ENCODE measurements at places on chromosomes 3 and 15.

DNA sequence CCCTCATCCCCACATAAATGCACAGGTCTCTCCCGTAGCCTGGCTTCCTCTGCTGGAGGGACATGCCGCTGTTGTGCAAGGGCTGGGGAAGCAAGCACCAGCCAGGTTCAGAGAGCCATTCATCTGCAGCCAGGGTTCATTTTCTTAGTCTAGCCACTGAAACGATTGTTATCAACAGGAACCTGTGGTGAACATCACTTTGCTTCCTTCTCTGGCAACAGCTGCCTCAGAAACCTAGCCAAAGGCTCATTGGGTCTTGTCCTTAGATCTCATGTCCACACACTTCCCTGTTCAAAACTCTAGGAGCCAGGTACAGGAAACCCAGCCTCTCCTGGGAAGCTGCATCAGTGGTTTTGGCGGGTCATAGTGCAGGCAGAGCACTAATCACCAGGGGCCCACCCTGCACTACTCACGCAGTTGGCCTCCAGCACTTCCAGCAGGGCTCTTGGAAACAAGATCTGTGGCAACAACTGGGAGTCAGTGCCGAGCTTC, 47.0 kb downstream of the OXNAD1 start:
- no peak for DNase-seq

DNA sequence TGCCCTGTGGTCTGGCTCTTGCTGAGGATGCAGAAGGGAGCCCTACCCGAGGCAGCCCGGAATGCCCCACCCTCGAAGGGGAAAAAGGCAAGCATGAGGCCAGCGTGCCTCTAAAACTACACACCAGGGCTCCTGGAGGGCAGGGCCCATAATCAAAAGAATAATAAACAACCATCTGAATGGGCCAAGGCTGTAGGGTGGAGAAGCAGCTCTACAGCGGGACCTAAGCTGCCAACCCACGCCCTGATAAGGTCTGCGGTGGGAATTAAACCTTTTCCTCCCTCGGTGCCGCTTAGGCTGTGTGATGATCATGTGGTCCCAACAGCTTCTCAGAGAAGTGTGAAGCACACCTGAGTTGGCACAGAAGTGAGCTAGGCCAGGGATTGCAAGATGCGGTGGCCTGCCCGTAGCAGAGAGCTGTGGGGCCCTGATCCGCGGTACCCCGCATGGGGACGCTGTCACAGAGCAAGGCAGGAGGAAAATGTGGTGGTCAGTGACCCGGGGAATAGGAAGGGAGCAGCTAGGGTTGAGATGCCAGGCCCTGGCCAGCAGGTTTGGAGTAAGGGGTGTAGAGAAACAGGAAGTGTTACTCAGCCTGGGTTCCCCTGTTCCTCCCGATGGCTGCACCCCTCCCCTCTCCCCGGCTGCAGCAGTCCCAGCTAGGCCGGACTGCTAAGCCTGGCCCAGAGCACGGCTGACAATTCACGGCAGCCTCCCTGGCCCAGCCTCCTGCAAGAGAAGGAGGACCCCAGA, 1.1 kb upstream of the C15orf62 start:
- DNase-seq: no peak

DNA sequence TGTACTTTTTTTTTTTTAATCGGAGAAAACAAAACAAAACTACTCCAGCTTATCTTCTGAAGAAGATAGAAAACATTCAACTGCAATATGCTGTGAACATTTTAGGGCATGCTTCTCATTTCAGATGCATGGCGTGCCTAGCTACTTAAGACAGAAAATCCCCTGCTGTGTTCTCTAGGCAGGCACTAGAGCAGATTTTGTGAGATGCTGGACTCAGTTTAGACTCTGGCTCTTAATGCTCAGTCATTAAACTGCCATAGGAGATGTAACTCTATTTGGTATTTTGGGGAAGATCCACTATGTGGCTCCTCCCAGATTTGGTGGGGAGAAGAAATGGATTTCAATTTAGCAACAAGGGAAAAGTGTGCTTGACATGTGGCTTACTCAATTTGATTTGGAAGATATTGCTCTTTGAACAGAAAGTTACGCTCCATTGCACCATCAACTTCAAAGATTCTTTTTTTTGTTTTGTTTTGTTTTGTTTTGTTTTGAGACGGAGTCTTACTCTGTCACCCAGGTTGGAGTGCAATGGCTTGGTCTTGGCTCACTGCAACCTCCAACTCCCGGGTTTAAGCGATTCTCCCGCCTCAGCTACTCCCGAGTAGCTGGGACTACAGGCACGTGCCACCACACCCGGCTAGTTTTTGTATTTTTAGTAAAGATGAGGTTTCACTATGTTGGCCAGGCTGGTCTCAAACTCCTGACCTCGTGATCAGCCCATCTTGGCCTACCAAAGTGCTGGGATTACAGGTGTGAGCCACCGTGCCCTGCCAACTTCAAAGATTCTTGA, 62.0 kb upstream of the LEKR1 start:
- no peak for DNase-seq

- DNase-seq: no peak
These were observed 48.2 kb downstream of the MAP3K13 start for GRCh38 chr3:185411133-185411532.

- no peak for DNase-seq
These were observed 598.3 kb upstream of the ZNF385D start for GRCh38 chr3:22349215-22349851.

DNA sequence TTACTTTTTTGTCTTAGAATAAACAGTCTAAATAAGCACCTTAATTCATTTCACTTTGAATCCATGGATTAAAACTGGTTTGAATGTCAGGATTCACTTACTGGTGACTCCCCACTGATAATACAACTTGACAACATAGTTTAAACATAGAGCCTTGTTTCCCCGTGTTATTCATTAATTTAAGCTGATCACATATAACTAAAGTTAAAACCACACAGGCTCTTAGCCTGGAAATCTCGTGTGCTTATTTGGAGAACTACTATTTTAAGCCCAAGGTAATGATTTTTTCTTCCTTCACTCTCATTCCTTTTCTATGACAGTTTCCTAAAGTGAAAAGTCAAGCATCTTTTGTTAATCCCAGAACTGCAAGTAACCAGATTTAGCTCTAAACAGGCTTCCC, 64.2 kb downstream of the HACD2 start:
- no peak for DNase-seq

GRCh38 chr15:29039466-29040369, 153.9 kb downstream of the APBA2 start:
- DNase-seq: no peak

DNA sequence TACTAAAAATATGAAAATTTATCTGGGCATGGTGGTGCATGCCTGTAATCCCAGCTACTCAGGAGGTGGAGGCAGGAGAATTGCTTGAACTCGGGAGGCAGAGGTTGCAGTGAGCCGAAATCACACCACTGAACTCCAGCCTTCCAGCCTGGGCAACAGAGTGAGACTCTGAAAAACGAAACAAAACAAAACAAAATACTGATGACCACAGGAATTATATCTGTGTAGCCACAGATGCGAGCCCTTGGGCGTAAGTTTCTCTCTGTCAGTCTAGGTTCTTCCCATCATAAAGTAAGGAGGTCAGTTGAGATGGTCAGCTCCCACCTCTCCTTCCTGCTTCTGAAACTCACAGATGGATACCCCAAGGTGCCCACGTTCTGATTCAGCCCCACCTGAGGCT, 37.7 kb upstream of the CFAP161 start:
- DNase-seq: no peak

GRCh38 chr3:46298871-46299607, 54.9 kb upstream of the CCR2 start:
- DNase-seq: no peak

DNA sequence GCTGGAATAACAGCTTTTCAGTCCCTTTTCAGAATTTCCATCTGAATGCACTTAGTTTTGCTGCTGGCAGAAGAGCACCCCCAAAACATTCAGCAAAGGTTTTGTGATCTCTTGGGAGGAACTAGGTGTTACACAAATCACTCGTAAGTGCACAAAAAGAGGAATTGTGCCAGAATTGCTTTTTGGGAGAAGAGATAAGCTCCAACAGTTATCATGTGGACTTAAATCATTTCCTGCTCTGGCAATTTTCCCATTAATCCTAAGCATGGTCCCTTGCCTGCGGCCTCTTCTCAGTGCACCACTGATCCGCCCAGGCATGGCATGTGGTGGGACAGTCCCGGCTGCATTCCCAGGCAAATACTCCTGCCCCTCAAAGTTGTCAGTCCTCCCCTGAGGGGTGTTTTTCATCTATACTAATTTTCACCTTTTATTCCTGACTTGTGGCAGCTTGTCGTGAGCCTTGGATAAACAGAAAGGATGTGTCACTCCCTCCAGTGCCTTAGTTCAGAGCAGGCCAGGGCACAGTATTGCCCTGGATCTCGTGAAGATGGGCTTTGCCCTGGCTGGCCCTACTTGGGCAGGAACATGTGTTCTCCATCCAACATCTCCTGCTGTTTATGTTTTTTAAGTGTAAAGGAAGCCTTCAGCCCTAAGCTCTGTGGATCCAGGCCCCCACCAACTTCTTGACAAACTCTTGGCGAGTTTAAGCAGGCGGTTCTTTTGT, 44.6 kb upstream of the VILL start:
- no peak for DNase-seq

DNA sequence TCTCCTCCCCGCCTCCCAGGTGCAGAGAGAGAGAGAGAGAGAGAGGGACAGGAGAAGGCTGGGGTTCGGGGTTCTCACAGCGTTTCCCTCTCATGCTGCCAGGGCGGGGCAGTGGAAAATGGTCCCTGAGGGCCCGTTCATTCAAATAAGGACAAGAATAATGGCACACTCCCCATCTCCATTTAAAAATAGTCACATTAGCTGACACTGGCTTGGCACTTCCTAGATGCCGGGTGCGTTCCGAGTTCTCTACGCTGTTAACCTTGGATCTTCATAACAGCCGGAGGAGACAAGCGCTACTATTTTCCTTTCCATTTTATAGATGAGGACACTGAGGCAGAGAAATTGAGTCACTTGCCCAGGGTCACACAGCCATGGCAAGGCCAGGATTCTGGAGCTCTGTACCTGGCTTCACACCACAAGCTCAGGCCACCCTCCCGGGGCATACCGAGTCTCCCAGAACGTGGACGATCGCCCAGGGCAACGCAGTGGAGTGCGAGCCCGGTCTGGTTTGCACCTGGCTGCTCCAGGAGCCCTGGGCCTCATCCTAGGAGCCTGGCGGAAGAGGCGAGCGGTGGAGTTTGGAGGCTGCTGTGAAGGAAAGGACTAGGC, 608 bp upstream of the SLC6A6 start:
- DNase-seq: no peak

GRCh38 chr3:15797642-15798303, at the start of gene ANKRD28:
ANKRD28 (minus strand) TSS chr3:15797979; CDS start chr3:15796521, 1,458 bp downstream.
- peak; percentile 14 for DNase-seq

GRCh38 chr3:105715372-105715771, 153.4 kb downstream of the CBLB start:
- no peak for DNase-seq

GRCh38 chr3:12352253-12352652, 63.4 kb downstream of the PPARG start:
- no peak for DNase-seq

DNA sequence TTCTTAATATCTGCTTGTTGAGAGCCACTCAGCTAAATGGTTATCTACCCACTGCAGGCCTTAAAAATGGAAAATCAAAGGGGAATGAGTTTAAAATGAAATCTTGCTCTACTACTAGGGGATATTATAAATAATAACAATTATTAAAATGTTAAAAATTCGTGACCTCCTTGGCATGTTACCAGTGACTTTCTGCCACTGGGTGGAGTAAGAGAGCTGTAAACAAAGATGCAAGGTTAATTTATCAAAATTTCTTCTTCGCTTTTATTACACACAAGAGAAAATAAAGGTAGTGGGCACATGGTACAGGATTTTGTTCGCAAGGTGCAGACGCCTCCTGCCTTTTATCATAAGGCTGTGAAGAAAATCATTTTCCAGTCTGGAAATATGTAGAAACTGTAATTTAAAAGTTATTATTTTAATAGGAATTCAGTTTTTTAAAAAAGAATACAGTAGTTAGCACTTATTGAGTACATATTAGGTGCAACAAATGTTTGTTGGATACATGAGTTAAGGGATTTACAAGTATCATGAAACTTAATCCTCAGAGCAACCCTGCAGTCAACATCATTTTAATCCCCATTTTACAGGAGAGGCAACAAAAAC, 272.6 kb downstream of the SUCLG2 start:
- DNase-seq: no peak

DNA sequence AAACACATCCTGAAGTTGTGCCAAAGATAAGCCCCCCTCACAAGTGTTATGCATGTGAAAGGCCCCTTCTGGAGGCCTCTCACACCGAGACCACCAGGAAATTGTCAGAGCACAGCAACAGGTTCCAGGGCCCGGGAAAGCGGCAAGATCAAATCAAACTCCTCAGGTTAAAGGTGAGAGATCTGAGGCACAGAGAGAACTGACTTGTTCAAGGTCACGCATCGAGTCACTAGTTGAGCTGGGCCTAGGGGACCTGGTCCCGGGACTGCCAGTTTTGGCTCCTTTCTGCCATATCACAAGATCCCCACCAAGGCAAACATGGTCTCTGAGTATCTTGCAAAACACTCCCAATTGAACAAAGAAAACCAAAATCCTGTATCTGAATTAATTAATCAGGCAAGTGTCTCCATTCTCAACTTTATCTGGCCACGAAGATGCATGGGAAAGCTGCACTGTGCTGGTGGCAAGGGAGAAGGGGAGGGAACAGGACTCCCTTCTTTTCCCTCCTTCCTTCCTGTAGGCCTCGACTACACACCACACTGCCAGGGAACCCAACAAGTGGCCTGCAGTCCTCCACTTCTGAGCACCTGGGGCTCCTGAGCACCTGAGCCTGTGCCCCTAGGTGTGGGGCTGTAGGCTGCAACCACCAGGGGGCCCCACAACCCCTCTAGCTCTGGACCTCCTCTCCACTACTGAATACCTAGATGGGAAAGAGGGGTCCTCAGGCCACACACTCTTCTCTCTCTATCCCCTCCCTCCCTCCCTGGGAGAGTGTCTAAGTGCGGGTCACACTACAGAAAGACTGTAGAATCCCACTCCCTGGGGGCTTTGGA, 37.3 kb downstream of the ANP32A start:
- DNase-seq: no peak

- DNase-seq: no peak
These were observed 404.3 kb downstream of the AGBL1 start for GRCh38 chr15:86483936-86484335.

- DNase-seq: no peak
These were observed 613.0 kb downstream of the CADM2 start for GRCh38 chr3:85571835-85572234.

DNA sequence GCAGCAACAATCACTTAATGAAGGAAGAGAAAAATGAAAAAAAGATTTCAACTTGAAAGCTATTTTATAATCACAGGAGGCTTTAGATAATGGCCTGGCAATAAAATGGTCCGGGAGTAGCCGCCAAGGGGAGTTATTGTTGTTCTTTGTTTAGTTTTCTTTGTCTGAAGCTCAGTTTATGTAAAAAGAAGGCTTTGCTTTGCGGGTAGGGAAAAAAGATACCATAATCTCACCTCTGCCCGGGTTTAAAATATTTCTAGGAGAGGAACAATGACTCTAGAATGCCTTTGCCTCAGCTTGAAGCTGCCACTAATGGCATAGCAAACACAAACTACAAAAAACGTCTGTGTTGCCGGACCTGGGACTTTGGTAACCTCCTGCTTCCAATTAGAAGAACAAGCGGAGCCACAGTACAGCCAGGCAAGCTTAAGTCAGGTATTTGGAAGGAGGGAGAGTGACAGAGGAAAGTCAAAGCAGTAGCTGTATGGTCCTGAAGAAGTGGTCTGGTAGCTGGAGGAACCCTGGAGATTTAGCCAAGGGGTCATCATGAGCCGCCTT, 764.5 kb downstream of the TUSC7 start:
- no peak for DNase-seq

GRCh38 chr15:56877255-56877970, 41.0 kb upstream of the TCF12 start:
- no peak for DNase-seq

- no peak for DNase-seq
These were observed 25.7 kb downstream of the IQGAP1 start for GRCh38 chr15:90413411-90414379.

All from C1 segment of cervical spinal cord (tissue), 14 donors.